Osteocyte (in vitro differentiated cells): ENCODE measurements at places on chromosomes 3 and 15. TPM values are rescaled to one million over a fixed set of nuclear protein-coding genes. Genes with fewer than 3 reads are reported as not detected.

Gene TRIM59
- 36.0 and 40.3 TPM in 2 replicates for total RNA-seq

Gene TTC21A
- total RNA-seq = 8.7 and 10.3 TPM in 2 replicates

Gene LINGO1
- 2.1 and 2.4 TPM in 2 replicates for total RNA-seq

Gene ZNF620
- 3.7 and 4.8 TPM in 2 replicates for total RNA-seq

GRCh38 chr3:10290481-10291176 lies 2.1 kb downstream of the GHRL start:
- DNase-seq = no peak

GRCh38 chr15:64246364-64247189 lies 83.8 kb upstream of the PPIB start:
- DNase-seq = no peak

- DNase-seq = no peak
Measured at GRCh38 chr15:46344115-46344724, 709.4 kb downstream of the SQOR start.

- no peak for DNase-seq
Measured at GRCh38 chr3:53888232-53888631, 3.4 kb downstream of the SELENOK start.

- no peak for DNase-seq
Measured at GRCh38 chr3:98705694-98706093, 57.4 kb upstream of the ST3GAL6 start.

DNA sequence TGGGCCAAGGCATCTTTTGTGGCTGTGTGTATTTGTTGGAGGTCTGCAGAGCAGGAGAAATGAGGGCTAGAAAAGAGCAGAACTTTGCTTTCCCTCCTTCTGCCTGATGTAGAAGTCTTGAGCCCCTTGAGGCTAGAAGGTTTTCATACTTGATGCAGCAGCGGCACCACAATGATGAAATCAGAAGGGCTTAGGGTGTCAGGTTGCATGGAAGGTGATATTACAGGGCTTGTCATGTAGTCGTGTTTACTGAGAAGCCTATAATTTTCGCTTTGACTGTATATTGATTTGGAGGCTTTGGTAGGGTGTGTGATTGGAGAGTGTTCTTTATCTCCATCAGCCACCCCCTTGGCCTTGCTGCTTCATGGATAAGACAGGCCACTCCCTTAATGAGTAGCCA lies 339.8 kb downstream of the THSD4 start:
- no peak for DNase-seq

DNA sequence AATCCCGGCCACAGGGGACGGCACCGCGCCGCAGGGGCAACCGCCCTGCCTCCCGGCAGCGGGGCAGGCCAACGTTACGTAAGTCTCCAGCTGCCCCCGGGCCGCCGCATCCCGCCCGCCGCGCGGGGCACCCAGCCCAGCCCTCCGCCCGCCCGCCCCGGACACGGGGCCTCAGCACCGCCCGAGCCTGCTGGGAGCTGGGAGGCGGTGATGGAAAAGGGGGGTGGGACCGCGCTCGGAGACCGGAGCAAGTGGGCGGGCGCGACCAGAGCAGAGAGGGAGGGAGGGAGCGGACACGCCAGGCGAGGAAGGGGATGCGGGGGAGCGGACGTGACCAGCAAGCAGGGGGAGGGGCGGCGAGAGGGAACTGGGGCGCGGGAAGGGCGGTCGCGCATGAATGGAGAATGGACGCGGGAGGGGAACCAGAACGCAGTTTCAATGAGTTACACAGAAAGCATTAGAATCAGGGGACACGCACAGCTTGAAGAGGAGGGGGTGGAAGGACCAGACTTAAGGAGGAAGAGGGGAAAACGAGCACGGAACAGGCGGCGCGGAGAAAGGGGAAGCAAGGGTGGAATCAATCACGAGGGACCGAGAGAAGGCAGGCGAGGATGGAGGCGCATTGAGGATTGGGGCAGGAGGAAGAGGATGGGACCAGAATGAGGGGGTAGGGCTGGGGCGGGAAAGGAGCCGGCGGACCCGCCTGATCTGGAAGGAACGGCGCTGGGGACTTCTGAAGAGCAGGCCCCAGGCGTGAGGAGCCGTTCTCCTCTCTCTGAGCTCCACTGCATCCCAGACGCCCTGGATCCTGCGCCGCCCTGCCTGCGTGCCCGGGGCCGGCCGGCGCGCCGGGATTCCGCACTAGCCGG lies 559 bp downstream of the PKM start:
- peak; percentile 95 for DNase-seq
